ENCODE measurements at places on chromosomes 5 and 9.

DNA sequence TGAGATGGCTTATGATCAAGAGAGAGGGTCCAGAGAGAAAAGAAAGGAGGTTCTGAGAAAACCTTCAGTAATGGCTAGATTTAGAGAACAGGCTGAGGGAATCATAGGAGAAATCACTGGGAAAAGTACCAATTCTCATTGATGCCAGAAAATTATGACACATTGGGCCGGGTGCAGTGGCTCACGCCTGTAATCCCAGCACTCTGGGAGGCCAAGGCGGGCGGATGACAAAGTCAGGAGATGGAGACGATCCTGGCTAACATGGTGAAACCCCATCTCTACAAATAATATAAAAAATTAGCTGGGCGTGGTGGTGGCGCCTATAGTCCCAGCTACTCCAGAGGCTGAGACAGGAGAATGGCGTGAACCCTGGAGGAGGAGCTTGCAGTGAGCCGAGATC lies 29.5 kb upstream of the PLIN2 start:
- DNase-seq, result no peak

DNA sequence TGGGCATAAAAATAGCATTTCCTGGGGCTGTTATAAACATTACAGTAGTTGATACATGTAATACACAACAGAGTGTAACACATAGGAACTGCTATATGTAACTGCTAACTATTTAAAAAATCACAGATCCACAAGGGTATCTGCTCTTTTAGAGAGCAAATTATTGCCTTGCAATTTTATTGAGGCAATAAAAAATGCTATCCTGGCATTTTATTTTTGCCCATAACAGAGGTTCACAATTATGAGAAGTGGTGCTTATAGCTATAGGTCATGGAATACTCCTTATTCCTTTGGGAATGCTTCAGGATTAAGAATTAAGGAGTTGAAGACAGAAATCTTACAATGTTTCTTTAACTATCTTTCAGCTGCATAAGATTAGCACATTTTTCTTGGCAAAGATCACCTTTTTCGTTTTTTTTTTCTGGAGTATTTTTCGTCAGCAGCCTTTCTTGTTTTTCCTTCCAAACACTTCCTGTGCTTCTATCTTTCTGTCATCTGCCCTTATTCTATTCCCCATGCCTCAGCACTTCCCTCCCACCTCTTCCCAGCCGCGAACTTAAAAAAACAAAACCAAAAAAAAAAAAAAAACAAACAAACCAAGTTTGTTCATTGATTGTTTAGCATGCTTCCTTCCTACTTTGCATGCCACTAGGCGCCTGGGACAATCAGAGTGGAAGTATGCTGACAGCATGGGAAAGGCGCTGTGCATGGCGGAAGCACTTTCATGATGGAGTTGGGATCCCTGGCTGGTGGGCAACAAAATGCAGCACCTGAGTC lies 264.2 kb downstream of the MAST4 start:
- no peak for DNase-seq

DNA sequence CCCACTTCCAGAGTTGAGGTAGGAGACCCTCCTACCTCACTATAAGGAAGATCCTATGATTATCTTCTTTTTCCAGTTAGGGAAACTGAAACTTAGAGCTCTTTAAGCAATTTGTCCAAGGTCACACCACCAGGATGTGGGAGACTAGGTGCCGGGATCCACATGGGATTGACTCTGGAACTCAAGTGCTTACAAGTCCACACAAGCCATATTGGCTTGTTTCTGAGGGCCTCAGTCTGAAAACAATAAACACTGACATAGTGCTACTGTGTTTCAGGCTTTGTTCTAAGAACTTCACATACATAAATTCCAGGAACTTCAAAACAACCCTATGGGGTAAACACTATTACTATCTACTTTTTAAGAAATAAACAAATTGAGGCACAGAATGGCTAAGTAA lies 481.3 kb downstream of the ZSWIM6 start:
- DNase-seq, result no peak

GRCh38 chr5:158234323-158235158 lies 375.6 kb upstream of the CLINT1 start:
- no peak for DNase-seq

DNA sequence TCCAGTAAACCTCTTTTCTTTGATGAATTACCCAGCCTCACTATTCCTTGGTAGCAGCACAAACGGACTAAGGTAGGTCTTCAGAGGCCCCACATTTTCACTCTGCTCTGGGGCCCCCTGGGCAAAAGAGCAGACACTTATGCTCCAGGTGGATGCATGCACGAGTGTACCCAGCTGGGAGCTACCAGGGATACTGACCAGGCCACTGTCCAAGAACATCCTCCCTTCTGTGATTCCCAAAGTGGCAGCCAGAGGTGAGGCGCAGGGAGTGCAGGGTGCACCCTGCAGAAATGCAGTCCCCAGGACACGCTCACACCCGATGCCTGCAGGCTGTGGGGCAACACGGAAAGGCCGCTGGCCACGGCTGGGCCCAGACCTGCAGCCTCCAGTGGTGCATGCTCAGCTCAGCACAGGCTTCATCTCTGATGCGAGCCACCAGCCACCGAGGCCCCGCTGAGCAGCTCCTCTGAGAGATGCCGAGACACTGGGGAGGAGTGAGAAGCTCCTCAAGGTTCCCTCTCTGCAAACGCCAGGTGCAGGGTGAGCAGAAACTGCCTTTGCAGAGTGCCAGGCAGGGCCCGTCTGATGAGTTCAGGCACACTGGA lies 48.1 kb upstream of the OLFM1 start:
- no peak for DNase-seq

DNA sequence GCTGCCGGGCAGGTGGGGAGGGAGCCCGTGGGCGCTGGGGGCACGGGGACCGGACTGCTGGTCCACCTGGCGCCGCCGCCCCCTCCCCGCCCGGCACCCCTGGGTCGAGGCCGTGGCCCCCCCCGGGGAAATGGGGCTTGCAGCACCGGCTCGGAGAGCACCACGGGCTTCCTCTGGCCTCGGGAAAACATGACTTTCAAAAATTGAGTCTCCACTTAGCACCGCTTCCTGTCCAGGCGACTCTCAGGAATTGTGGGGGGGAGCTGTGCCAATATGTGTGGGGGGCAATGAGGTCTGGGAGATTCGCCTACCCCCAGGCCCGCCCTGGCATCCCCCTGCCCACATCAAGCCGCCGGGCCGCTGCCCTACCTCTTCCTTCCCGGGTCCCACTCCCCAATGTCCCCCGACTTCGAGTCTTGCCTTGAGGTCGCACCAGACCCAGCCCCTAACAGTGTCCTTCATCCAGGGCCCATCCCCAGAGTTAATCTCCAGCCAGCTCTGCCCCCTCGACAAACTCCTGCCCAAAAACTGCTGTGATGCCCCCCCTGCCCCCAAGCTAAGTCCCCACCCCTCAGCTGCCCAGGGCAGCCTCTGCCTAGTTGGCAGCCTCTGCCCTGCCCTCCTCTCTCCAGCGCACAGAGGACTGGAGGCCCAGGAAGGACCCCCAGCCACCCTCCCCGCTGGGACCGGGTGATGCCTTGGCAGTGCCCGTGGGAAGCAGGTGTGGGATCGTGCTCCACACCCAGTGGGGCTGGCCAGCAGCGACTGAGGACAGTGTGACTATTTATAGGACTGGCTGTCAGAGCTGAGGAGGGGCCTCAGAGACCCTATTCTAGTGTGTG lies 3.9 kb downstream of the EGFL7 start:
- DNase-seq, result no peak

DNA sequence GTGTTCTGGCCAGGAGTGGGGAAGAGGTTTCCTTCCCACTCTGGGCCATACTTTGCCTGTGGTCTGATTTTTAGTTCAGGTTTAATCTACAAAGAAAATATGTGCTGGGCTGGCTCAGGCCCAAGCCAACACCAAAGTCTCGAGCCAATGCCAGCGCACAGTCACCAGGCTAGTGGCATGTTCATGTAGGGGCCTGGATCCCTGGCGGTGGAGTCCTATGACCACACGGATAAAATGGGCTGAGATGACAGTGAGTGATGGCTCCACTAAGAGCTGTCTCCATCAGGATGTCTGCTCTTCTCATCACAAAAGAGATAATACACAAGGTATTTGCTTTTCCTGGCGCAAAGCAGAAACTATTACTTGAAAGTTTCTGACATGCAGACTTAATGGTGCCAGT lies 92.9 kb upstream of the PTPN3 start:
- DNase-seq, result no peak

DNA sequence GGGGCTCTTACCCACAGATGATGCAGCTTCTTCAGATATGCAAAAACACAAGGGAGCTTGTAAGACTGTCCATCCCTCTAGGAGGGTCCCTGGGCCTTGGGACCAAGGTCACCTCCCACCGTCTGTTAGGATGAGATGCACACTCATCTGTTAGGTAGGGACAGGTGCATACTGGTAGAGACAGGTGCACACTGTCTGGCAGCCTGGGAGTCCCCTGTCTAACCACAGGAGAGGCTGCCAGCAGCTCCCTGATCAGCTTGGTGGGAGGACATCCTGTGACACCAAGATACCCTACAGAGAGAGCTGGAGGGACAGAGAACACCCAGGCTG lies 13.2 kb downstream of the TSPAN17 start:
- DNase-seq, result no peak

DNA sequence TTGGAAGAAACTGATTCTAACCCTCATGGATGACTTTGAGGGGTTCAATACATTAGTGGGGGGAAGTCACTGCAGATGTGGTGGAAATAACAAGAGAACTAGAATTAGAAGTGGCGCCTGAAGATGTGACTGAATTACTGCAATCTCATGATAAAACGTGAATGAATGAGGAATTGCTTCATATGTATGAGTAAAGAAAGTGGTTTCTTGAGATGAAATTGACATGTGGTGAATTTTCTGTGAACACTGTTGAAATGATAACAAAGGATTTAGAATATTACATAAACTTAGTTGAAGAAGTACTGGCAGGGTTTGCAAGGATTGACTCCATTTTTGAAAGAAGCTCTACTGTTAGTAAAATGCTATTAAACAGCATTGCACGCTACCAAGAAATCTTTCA lies 113.0 kb downstream of the UGCG start:
- no peak for DNase-seq

DNA sequence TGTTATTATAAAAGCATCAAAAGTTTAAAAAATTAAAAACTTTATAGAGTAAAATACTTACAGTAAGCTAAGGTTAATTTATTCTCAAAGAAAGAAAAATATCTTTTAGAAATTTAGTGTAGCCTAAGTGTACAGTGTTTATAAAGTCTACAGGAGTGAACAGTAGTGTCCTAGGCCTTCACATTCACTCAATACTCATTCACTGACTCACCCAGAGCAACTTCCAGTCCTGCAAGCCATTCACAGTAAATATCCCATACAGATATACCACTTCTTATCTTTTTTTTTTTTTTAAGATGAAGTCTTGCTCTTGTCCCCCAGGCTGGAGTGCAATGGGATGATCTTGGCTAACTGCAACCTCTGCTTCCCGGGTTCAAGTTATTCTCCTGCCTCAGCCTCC lies 73.1 kb upstream of the FST start:
- no peak for DNase-seq

GRCh38 chr5:168972731-168973130 lies 328.2 kb downstream of the SLIT3 start:
- no peak for DNase-seq

DNA sequence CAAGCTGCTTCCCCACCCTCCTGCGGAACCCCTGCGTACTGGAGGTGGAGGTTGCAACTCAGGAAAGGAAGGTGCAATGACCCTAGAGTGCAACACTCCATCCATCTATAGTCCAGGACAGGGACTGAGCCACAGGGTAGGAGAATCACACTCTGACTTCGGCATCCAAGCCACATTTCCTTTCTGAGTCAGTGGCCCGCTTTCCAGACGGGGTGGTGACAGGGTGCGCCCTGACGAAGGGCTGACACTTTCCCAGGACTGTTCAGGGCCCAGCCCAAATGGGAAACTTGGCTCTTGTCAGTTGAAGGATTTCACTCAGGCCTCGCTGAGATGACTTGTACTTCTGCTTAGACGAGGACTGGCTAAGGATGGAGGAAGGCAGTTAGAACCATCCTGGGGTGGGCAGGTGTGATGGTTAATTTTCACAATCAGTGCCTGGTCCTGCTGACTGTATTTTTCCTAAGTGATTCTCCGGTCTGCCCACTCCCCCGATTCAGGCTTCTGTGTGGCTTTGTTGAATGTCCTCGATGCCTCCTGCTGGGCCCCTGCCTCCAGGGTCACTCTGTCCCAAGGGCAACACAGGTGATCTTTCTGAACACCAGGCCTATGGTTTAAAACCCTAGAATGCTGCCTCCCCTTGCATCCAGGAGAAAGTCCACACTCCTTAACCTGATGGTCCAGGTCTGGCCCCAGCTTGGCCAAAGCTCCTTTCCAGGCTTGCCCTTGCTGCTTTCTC lies 228.1 kb downstream of the FSTL4 start:
- DNase-seq, result no peak

DNA sequence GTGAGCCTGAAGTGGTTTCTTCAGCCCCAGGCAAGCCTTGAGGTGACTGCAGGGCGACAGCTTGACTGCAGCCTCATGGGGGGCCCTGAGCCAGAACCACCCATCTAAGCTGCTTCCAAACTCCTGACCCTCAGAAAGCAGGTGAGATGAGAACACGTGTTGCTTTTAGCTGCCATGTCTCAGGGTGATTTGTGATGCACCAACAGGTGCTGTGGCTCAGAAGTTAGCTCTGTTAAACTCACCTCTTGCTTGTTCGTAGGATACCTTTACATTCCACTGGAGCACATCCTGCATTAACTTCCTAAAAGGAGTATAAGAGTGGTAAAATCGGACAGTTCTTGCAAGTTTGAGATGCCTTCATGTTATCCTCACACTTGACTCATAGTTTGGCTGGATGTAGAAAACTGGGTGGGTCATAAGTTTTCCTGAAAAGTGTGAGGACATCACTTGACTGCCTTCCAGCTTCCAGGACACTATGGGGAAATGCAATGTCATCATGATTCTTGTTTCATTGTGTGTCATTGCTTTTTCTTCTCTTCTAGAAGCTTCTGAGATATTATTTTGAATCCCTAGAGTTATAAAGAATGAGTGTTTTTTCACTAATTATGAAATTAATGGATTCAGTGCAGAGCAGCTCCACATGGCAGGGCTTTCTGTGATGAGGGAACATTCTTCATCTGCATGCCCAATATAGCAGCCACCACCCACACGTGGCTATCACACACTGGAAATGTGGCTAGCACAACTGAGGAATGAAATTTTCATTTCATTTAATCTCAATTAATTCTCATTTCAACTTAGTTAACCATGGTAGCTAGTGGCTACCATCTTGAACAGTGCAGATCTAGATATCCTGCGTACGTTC lies 92.3 kb downstream of the HSD17B3 start:
- DNase-seq, result no peak

DNA sequence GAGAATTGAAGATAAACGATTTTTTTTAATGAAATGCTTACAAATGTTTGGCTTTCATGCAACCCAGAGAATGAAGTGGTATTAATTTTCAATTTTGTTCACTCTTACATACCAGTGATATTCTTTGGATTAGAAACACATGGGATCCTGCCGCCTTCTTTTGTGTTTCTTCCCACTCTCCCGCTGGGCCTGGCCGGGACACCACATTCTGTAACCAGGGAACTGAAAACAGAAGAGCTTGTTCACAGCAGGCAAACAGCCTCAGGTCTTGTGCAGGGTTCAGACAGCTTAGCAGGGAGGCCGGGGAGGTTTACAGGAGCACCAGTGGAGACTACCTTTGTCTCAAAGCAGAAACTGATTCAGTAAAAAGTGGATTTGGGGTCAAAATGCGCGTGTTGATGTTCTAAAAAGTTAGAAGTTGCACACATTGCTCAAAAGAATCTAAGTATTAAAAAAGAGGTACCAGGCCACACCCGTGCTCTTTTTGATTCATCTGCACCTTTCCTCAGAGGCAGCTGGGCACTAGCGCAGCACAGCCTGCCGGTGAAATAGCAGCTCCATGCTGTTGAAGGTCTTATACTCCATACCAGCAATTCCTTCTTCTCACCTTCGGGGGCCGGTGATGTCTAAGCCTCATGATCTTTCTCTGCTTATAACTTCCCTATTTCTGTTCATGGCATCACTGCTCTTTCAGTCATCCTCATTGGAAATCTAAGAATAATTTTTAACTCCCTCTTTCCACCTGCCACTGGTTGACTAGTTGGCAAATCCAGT lies 67.1 kb downstream of the GRAMD2B start:
- no peak for DNase-seq
